ENCODE measurements at places on chromosomes 3 and 15. TPM values are rescaled to one million over a fixed set of nuclear protein-coding genes. Genes with fewer than 3 reads are reported as not detected.

- no peak for DNase-seq
These were observed 43.4 kb downstream of the TSC22D2 start for GRCh38 chr3:150451329-150452048.

SLC51A gene
- not detected for total RNA-seq

DNA sequence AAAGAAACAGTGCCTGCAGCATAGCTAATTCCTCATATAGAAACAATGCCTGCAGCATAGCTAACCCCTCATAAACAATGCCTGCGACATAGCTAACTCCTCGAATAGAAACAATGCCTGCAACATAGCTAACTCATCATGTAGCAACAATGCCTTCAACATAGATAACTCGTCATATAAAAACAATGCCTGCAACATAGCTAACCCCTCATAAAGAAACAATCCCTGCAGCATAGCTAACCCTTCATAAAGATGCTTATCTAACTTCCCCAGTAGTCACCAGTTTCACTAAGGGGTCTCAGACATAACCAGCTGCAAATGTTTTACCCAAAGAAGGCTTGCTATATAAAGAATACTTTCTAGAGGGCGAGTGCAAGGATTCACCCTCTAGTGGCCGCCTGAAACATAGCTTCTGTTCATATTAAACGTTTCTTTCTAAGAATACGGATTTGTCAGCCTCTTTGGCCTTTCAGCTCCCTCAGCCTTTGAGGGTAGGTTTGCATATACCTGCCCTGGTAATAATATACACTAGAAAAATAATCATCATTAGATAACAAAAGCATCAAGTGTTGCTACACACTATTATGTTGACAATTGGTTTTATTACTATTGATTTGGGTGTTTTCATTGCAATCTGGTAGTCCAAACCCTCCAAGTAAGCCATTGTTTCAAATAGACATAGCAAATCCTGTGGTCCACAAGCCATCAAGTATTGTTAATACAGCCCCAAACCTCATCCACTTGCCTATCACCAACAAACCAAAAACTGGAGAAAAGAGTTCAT is 44.4 kb upstream of the FAN1 start:
- peak; percentile 11 for DNase-seq

DNA sequence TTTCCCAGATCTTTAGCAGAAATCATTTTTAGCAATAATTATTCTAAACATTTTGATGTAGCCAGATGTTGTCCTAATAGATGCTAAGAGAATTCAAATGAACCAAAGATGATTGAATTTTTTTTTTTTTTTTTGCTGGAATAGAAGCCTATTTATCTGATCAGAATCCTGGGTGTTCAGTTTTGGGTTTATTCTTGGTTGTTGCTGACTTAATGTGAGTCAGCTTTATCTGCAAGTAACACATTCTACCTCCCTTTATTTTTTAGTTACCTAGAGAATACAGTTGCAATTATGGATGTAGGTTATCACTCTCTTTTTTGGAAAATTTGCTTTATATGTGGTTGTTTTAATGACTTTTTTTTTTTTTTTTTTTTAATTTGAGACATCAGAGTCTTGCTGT is 6.4 kb downstream of the CEP97 start:
- DNase-seq = no peak

TRA2B gene
- 290 TPM for total RNA-seq

All from A172 (cell line).